Sciatic nerve (tissue), 2 donors: ENCODE measurements at places on chromosomes 3 and 15. TPM values are rescaled to one million over a fixed set of nuclear protein-coding genes. Genes with fewer than 3 reads are reported as not detected.
A peak's percentile ranks its signal among the peaks of the same experiment; 100 is the strongest.

Gene TMEM212
- not detected for total RNA-seq

- DNase-seq, result no peak
Measured at GRCh38 chr3:84444726-84445521, 513.9 kb upstream of the CADM2 start.

GRCh38 chr3:156448300-156448699 is 106.6 kb downstream of the SSR3 start:
- DNase-seq, result no peak

DNA sequence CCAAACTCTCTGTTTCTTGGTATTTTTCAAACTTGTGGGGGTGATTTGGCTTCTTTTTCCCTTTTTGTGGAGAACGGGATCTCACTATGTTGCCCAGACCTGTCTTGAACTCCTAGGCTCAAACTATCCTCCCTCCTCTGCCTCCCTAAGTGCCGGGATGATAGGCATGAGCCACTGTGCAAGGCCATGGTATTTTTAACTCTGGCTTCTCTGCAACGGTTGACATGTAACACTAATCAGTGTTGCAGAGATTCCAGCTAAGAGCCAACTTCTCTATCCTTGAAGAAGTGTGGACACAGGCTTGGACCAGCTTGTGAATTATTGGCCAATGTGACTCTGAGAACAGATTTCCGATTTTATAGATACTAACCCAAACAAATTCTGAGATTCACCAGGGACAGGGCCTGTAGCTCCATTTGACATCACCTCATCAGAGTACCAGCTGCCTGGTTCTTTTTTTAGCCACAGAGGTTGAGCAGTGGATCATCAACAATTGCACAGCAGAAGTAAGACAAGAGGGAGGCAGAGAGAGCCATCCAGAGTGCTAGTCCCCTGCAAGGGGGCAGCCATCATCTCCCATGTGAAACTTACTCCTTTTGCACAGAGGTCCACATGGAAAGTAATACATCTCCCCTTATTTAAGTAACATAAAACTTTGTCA is 98.1 kb upstream of the SYNPR start:
- no peak for DNase-seq

Gene LRTM1
- not detected for total RNA-seq

Gene MESP2
- 0.45 TPM for total RNA-seq

Gene PLSCR4
- 242 TPM for total RNA-seq

Gene TIMP4
- total RNA-seq, result 13.2 TPM

- no peak for DNase-seq
Measured at GRCh38 chr3:143820466-143821221, 27.6 kb downstream of the SLC9A9 start.

- DNase-seq, result no peak
Measured at GRCh38 chr15:56052395-56053045, 59.1 kb upstream of the NEDD4 start.

GRCh38 chr3:111252779-111253178 is 181.2 kb downstream of the NECTIN3 start:
- no peak for DNase-seq

- peak; percentile 57 for DNase-seq
Measured at GRCh38 chr3:127679534-127680145, 6.9 kb downstream of the ABTB1 start.

GRCh38 chr15:60091157-60091556 is 87.0 kb downstream of the FOXB1 start:
- no peak for DNase-seq

DNA sequence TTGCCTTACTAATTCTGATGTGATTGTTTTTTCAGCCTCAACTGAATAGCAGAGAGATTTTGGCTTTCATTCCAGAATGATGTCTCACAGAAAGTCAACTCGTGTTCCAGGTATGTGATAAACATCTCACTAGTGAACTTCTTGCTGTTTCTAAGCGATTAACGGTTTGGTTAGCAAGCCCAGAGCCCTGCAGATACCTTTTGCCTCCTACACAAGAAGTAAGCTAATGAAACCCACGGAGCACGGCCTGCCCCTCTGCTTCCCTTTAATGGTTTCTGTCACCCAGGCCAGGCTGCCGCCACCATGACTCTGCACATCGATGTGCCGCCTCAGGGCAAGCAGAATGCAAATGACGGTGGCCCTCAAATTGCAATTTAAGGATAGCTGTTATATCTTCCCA is 155.9 kb upstream of the ICE2 start:
- DNase-seq, result no peak

Gene CHRD
- 27.0 TPM for total RNA-seq

Gene TRPM1
- total RNA-seq, result not detected

Gene GALNT15
- 54.4 TPM for total RNA-seq

Gene FBXL22
- total RNA-seq, result 0.71 TPM

DNA sequence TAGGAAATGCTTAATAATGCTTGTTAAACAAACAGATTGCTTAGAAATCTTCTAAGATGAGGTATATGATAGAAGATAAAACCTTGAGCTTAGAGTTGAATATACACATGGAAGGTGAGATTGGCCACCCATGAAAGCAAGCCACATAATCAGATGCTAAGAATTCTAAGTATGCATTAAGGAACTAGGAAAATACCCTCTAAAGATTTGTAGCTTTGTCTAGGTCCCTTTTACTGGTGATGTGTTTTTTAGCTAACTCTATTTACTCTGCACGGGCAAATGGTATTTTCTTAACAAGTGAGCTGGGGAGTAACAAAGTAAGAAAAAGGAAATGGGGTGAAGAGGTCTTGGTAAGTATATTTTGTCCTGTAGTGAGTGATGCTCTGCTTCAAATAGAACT is 310.3 kb downstream of the OXSM start:
- DNase-seq, result no peak

DNA sequence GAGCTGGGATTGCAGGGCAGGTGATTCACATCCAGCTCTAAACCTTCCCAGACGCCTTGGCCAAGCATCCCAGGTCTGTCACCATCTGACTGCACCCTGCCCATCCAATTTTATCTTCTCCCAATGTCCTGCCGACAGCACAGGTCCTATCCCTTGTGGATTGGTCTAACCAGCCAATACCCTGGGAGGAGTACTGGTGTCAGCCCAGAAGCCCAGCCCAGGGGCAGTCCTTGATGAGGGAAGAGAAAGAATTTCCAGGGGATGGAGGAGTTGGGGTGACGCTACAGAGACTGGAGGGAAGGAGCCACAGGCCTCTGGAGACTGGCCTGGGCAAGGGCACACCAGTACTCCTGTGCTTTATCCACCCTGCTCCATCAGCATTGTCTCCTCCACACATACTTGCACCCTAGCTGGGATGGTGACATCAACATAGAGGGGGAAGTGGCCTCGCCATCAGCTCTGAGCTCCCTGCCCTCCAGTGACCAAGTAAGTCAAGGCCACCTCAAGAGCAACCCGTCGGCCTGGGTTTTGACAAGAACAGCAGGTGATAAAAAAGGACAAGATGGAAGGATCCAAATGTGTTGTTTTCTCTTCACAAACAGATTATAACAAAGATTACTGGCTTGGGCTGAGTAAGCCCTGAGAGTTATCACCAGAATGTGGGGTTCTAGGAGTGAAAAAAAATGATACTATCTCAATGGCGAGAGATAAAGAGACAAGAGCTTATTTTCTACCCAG is 114.6 kb downstream of the AQP9 start:
- no peak for DNase-seq

- no peak for DNase-seq
Measured at GRCh38 chr3:126313580-126314304, 43.5 kb downstream of the KLF15 start.

DNA sequence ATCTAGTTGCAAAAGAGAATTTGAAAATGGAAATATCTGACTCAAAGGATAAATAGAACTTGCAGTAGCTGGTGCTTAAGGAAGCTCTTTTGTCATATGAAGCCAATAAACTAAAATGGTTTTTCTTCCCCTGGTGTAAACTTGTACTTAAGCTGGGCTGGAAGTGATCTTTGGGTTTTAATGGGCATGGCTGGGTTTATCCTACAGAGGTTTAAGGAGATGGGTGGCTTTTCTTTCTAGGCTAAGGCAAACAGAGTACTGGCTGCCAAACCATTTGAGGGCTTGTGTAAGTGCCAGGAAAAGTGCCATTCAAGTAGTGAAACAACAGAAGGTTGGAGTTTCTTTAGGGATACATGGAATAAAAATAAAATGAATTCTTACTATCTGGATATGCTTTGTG is 12.1 kb upstream of the UTS2B start:
- no peak for DNase-seq

GRCh38 chr15:25682340-25682739 is 180.8 kb downstream of the ATP10A start:
- DNase-seq, result no peak

Gene SCAANT1
- total RNA-seq, result not detected

Gene NR2E3
- total RNA-seq, result not detected

Gene FGD5
- 57.4 TPM for total RNA-seq

DNA sequence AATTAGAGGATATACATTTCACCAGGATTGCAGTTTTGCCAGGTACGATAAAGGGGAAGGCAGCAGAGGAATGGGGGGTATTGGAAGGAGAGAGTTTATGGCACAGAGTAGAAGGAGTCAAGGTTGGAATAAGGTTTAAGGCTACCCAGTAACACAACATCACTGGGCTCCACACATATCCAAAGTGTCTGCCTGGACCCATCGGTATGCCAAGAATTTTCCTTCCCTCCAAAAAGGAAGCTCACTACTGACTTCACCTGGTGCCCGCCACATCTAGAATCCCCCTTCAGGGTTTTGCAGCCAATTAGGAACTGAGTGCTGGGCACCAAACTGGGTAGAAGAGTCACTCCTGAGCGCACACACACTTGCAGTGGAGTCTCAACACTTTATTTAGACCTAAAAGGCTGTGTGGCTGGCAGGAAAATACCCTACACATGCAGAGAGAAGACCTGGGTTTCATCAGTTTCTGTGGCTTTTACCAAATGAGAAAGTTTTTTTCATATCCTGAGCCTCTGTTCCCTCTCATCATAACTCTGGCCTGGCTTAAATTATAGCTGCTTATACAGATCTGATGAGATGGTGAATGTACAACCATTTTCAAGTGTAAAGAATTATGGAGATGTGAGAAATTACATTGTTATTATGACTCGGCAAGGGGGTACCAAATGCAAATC is 190.8 kb upstream of the LPP start:
- DNase-seq, result no peak

- DNase-seq, result peak; percentile 72
Measured at GRCh38 chr3:46276497-46277099, 34.3 kb downstream of the CCR3 start.

DNA sequence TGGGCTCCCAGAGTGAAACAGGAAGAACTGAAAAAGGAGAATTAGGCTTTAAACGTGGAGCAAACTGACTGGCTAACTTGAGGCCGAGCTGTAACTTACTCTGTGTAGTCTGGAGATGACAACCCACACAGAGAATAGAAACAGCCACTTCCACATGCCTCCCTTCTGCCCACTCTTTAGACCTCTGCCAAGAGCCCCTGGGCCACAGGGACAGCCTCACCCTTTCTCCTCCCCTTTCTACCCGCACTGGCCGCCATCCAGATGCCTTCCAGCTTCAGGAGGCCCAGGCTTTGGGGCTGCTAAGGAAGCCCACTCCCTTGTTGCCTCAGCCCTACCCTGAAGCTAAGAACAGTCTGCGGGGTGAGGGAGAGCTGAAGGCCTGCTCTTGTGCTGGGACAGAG is 6.8 kb downstream of the ARHGAP31 start:
- DNase-seq, result no peak

- DNase-seq, result no peak
Measured at GRCh38 chr3:135224815-135225362, 429.8 kb downstream of the EPHB1 start.

GRCh38 chr3:82739390-82739789 is 977.9 kb upstream of the GBE1 start:
- no peak for DNase-seq

DNA sequence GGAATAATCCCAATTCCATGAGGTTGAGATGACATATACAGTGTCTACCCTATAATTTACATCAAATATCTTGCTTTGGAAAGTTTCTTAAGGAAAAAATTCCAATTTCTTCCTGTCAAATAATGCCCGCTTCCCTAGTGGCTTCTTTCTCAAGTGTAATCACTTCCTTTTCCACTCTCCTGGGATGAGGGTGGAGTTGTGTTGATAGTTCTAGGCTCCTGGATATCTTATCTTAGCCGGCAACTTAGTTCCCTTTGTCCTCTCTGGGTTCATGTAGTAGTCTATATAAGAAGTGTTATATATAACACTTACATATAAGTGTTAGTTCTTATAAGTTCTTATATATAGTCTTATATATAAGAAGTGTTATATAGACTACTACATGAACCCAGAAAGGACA is 10.9 kb downstream of the TAGLN3 start:
- DNase-seq, result no peak

DNA sequence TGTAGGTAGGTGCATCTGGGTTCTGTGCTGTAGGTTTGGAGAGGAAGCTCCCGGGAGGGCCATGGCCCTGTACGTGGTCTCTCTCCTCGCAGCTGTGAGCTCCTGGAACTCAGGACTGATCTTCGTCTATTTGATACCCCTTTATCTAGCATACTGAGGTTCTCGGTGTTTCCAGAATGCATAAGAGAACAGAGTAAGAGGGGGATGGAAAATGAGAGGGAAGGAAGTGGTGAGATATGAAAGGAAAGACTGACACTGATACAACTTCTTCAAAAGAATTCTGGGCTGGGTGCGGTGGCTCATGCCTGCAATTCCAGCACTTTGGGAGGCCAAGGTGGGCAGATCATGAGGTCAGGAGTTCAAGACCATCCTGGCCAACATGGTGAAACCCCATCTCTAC is 90.7 kb downstream of the CHRD start:
- no peak for DNase-seq

Gene ALCAM
- total RNA-seq, result 39.0 TPM

Gene ZPLD1
- total RNA-seq, result not detected

Gene MORC1
- not detected for total RNA-seq

GRCh38 chr15:32030795-32031194 is 480 bp downstream of the CHRNA7 start:
- DNase-seq, result no peak

Gene RBPMS2
- 14.2 TPM for total RNA-seq

DNA sequence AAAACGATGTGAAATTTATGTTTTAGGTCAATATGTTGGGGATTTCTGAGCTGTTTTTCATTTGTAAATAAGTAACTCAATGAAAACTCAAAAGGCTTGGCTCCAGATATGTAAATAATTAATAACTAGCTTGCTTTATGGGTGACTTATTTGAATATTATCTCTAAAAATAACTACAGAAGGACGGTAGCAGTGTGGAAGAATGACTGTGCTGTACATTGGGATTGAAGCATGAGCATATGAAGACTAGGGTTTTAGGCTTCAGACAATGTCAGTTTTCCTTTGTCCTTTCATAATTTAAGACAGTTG is 343.9 kb downstream of the GRM7 start:
- no peak for DNase-seq

- DNase-seq, result no peak
Measured at GRCh38 chr3:33403756-33404155, 36.4 kb downstream of the UBP1 start.
